Mammary epithelial cell (primary cell): ENCODE measurements at places on chromosomes 4 and X.

GRCh38 chr4:18518098-18518497 is 496.5 kb upstream of the LCORL start:
- DNase-seq, result no peak

DNA sequence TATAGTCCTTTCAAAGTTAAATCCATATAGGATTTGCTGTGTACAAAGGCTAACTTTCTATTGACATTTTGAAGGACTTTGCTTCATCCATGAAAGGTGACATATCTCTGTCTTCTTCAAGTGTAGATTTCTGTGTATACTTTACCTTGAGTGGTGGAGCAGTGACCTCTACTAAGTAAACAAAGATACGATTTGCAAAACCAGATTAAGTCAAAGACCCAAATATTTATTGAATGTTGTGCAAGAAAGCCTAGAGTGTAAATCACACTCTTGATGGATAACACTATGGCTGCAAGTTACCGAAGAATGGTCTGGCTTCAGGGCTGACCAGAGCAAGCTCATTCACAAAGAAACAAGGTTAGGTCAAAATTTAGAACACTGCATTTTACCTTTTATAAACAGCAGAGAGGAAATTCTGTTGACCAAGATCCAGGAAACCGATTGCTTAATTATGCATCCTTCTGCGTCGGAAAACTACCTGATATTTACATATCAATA is 5.4 kb upstream of the FGG start:
- DNase-seq, result no peak

DNA sequence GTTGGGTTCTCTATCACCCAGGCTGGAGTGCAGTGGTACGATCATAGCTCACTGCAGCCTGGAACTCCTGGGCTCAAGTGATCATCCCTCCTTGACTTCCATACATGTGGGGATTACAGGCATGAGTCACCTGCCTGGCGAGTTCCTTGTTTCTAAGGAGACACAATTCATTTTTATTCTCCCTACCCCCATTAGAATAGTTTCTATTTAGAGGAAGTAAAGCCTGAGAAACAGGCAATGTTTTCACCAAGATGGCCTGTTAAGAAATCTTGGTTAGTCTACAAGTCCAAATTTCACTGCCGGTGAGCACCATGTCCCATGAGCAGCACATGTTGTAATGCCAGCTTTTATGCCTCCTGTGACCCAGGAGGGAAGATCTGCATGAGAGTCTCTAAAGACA is 5.7 kb downstream of the CYBB start:
- DNase-seq, result peak; percentile 21

DNA sequence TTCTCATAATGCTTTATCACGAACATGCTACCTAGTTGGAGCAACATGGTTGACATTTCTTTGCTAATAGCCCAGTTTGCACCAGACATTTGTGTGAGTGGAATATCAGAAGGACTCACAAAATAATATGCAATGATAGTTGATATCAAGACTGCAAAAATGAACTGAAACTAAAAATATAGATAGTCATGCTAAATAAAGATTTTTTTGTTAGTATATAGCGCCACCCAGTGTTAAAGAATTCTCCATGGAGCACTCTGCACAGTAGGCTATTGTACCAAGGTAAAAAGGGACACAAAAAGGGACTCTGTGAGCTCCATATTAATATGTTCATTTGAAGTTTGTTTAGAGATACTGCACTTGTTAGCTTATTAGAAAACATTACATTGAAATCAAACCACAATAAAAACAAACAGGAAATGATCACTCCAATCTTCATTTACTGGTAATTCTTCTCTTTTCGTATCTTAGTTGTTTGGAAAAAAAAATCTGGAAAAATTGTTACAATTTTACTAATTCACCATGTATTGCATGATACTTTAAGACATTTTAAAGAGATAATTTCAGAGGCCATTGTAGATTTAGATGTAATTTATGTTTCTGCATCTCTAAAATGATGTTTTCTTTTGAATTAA is 1509.6 kb downstream of the ADGRL3 start:
- DNase-seq, result peak; percentile 3

DNA sequence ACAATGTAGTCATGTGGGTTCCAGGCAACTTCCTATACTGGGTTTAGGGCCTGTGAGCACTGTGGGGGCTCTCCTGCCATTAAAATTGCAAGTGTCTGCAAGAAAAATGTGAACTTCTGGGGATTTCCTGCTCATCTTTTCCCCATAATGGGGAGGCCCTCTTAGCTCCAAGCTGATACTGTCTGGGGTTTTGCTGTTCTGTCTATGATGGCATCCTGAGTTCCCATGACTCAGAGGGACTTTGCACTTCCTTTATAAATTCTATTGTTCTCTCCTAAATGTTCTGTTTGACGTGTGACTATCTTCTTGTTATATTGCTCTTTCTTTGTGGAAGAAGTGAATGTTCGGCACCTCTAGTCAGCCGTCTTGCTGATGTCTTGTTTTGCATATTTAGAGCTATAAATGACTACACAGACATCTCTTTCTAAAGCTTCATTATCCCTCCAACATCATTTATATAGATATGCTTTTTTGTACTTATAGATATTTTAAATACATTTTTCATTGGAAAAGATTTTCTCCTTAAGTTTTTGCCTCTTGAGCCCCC is 465.8 kb downstream of the NAF1 start:
- no peak for DNase-seq
